ENCODE measurements at places on chromosomes 3 and 15. TPM values are rescaled to one million over a fixed set of nuclear protein-coding genes. Genes with fewer than 3 reads are reported as not detected.
A peak's percentile ranks its signal among the peaks of the same experiment; 100 is the strongest.

FETUB gene
- total RNA-seq, result not detected

DNA sequence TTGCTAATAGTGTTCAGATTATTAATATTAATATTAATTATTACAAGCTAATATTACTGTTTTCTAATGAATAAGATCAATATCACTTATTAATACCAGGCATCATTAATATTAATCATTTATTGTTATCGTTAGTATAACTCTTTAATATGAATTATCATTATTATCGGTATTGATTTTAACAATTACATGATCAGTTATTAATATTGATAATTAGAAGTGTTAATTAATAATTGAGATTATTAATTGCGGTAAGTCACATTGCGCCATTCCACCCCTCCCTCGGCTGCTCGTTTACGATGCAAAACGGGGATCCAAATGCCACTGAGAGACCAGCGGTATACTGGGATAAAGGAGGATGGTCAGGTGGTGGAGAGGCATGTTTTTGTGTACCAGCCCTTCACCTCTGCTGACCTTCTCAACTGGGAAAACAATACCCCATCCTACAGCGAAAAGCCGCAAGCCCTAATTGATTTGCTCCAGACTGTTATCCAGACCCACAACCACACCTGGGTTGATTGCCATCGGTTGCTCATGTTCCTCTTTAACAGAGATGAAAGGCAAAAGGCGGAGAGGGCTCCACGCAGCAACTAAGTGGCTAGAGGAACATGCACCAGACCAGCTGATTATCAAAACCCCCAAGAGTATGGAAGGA lies 28.6 kb upstream of the SSUH2 start:
- H3K4me3 ChIP-seq, result no peak overlapping the region
- H3K27ac ChIP-seq, result no peak overlapping the region
- no peaks in the 10 kb centered on the region for H3K4me1 ChIP-seq
- H3K27me3 ChIP-seq, result no peaks in the 10 kb centered on the region
- H3K36me3 ChIP-seq, result no peaks in the 10 kb centered on the region
- no peak for DNase-seq

- H3K27ac ChIP-seq, result no peak overlapping the region
- H3K27me3 ChIP-seq, result no peaks in the 10 kb centered on the region
- no peaks in the 10 kb centered on the region for H3K36me3 ChIP-seq
- no peak for DNase-seq
- H3K4me3 ChIP-seq, result no peak overlapping the region
- peaks cover 12% of the 10 kb centered on the region for H3K4me1 ChIP-seq
Measured at GRCh38 chr3:48305396-48305795, 28.1 kb downstream of the SPINK8 start.

DNA sequence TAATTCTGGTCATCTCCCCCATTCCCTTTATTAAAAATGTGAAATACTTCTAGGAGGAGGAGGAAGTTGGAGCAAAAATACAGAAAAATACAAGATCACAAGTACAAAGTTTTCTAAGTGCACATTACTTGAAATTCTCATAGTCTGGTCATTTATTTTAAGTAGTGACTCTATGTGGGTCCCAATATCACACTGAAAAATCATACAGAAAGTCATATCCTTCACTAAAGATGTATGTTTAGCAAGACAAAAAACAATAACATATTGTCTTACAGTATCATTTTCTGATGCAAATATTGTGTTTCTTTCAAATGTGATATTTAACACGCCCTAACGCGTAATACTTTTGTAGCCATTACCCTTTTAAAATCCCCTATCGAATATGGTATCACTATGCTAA lies 2.5 kb downstream of the ALDH1A2 start:
- peaks cover 11% of the 10 kb centered on the region for H3K4me1 ChIP-seq
- DNase-seq, result no peak
- no peaks in the 10 kb centered on the region for H3K36me3 ChIP-seq
- peaks cover 26% of the 10 kb centered on the region for H3K27me3 ChIP-seq

DNA sequence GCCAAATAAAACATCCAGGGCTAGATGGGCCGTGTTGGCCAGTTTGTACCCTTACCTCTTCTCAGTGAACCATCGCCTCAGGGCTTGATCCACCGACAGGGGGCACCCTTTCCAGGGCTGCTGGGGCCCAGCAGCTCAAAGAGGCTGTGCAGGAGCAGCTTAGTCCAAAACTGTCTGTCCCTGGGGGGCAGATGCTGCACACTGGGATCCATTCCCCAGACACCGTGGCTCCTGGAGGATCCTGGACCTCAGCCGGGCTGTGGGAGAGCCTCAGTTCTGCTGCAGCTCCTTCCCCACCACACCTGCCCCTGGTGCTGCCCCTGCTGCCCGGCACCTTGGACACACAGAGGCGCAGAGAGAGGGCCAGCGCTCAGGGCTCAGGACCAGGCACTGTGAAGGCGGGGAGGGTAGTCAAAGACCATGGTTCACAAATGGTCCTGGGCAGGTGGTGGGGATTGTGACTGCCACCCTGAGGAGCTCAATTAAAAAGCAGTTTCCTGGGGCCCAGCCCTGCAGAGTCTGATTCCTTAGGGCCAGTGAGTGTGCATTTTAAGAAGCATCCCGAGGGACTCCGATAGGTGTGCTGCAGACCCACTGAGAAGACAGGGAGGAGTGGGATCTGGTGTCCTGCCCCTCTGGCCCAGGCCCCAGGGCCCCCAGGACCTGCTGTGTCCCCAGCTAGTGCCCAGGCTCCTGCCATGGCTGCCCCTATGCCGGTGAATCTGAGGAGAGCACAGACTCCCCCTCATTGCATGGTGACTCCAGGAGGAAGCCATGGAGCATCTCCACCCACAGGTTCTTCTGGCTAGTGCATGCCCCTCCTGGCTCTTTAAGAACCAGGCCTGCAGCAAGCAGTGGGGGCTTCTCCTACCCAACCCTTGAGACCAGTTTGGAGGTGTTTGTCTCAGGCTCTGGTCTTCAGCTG lies 86.5 kb upstream of the PRR20G start:
- H3K27ac ChIP-seq, result no peak overlapping the region
- no peak overlapping the region for H3K4me3 ChIP-seq
- H3K4me1 ChIP-seq, result no peaks in the 10 kb centered on the region
- no peaks in the 10 kb centered on the region for H3K36me3 ChIP-seq

- no peak overlapping the region for H3K4me3 ChIP-seq
- no peaks in the 10 kb centered on the region for H3K36me3 ChIP-seq
- H3K27me3 ChIP-seq, result no peaks in the 10 kb centered on the region
- H3K4me1 ChIP-seq, result peaks cover 11% of the 10 kb centered on the region
Measured at GRCh38 chr3:114504941-114505628, 211.3 kb downstream of the TIGIT start.

GPR62 gene
- total RNA-seq, result not detected

GRCh38 chr3:116188231-116188785 lies 257.0 kb downstream of the LSAMP start:
- no peak overlapping the region for H3K4me3 ChIP-seq
- no peaks in the 10 kb centered on the region for H3K27me3 ChIP-seq

DCLK3 gene
- not detected for total RNA-seq

NCKIPSD gene
- 31.7 TPM for total RNA-seq

SLC9C1 gene
- total RNA-seq, result not detected

TAGLN3 gene
- total RNA-seq, result not detected

DNAJA4 gene
- 9.5 TPM for total RNA-seq

KLHL40 gene
- total RNA-seq, result not detected

- H3K4me3 ChIP-seq, result no peak overlapping the region
- H3K4me1 ChIP-seq, result peaks cover 35% of the 10 kb centered on the region
- no peaks in the 10 kb centered on the region for H3K36me3 ChIP-seq
- H3K27ac ChIP-seq, result peak overlapping the region; percentile 37
Measured at GRCh38 chr3:178405531-178405930, 130.7 kb upstream of the KCNMB2 start.

DNA sequence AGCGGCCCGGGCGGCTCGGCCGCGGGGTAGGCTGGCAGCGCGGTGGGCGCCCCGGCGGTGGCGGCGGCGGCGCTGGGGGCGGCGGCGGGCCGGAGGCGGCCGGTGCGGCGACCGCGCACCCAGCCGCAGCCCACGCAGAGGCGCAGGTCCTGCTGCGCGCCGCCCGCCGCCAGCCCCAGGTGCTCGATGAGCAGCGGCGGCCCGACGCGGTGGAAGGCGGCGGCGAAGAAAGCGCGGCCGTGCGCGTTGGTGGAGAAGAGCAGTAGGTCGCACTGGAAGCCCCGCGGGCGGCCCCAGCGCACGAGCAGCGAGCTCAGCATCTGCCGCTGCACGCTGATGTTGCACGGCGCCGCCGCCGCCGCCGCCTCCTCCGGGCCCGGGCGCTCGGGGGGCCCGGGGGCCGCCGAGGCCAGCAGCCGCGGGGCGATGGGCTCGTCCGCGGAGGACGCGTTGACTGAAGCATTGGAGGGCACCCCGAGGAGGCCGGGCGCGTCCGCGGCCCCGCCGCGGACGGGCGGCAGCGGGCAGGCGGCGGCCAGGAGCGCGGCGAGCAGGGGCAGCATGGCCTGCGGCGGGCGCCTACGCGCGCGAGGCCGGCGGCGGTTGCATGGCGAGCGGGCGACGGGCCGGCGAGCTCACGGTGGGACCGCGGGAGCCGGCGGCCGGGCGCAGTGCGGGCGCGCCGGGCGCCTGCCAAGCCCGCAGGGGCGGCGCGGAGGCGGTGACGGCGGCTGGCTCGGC lies 452 bp downstream of the TMEM158 start:
- no peak overlapping the region for H3K4me3 ChIP-seq

Data from thyroid gland (tissue), 4 donors.